ENCODE measurements at places on chromosomes 7 and 10. TPM values are rescaled to one million over a fixed set of nuclear protein-coding genes. Genes with fewer than 3 reads are reported as not detected.

Gene SYNPO2L
- not detected for total RNA-seq

Gene SLC26A5
- not detected for total RNA-seq

Gene NEUROG3
- total RNA-seq, result not detected

Gene ZCWPW1
- total RNA-seq, result 0.85 TPM

Gene BPGM
- 18.5 TPM for total RNA-seq

Gene TDRD1
- not detected for total RNA-seq

Gene ASZ1
- total RNA-seq, result not detected

Gene NPY4R2
- total RNA-seq, result 11.9 TPM

Gene TACC2
- 86.3 TPM for total RNA-seq

Gene C10orf67
- total RNA-seq, result not detected

Gene IMPDH1
- 120 TPM for total RNA-seq

Gene GBX1
- not detected for total RNA-seq

Gene LIPJ
- total RNA-seq, result not detected

Gene LFNG
- total RNA-seq, result 17.2 TPM

Gene LRGUK
- total RNA-seq, result 0.29 TPM

Gene MSS51
- 0.62 TPM for total RNA-seq

Gene ADCY1
- total RNA-seq, result 2.4 TPM

Gene TSPAN12
- 0.52 TPM for total RNA-seq

Gene HTRA1
- 54.3 TPM for total RNA-seq

Gene CYP3A5
- total RNA-seq, result 1.9 TPM

Gene PILRA
- total RNA-seq, result 5.2 TPM

Gene PRR15
- total RNA-seq, result 2.7 TPM

Gene WASHC2C
- 19.1 TPM for total RNA-seq

Gene HYAL4
- not detected for total RNA-seq

Gene ATP6V1F
- 276 TPM for total RNA-seq

Gene VAX1
- 1.3 TPM for total RNA-seq

Gene SEC61A2
- total RNA-seq, result 15.3 TPM

Gene TRPV5
- not detected for total RNA-seq

Gene SPACDR
- 0.67 TPM for total RNA-seq

Gene PRKCQ
- 3.9 TPM for total RNA-seq

Gene TCF7L2
- total RNA-seq, result 16.4 TPM

Gene CALML5
- not detected for total RNA-seq

Gene ESYT2
- total RNA-seq, result 87.3 TPM

Gene GNGT1
- not detected for total RNA-seq

Gene PNLIP
- total RNA-seq, result not detected

Gene NEURL1
- 0.50 TPM for total RNA-seq
